GM23248 (cell line): ENCODE measurements at places on chromosomes 12 and 14. TPM values are rescaled to one million over a fixed set of nuclear protein-coding genes. Genes with fewer than 3 reads are reported as not detected.

The DIO2 gene
- total RNA-seq, result 31.5 and 45.4 TPM in 2 replicates

The MAP1LC3B2 gene
- 0.32 and 0.63 TPM in 2 replicates for total RNA-seq

The SETD1B gene
- 2.0 and 2.7 TPM in 2 replicates for total RNA-seq

The GPR65 gene
- total RNA-seq, result 0.13 and 0.22 TPM in 2 replicates

The MUCL1 gene
- not detected in 2 replicates for total RNA-seq

The PAPLN gene
- total RNA-seq, result 0.22 and 1.0 TPM in 2 replicates

The MYF5 gene
- not detected in 2 replicates for total RNA-seq

The VRTN gene
- not detected in 2 replicates for total RNA-seq

The CLEC2A gene
- not detected in 2 replicates for total RNA-seq

The SMCO2 gene
- not detected in 2 replicates for total RNA-seq

The PARP2 gene
- total RNA-seq, result 5.8 and 10.1 TPM in 2 replicates

The SIRT4 gene
- total RNA-seq, result not detected in 2 replicates

The GNPNAT1 gene
- 58.9 and 64.1 TPM in 2 replicates for total RNA-seq

The SENP1 gene
- 15.3 and 28.6 TPM in 2 replicates for total RNA-seq

The SERPINA1 gene
- total RNA-seq, result 0.65 TPM in 1 of 2 replicates, not detected in the other

The BICDL1 gene
- not detected in 2 replicates for total RNA-seq

The LALBA gene
- not detected in 2 replicates for total RNA-seq

The KRT3 gene
- not detected in 2 replicates for total RNA-seq

The HHIPL1 gene
- total RNA-seq, result 11.3 and 19.2 TPM in 2 replicates

The IL31 gene
- total RNA-seq, result not detected in 2 replicates

The CIDEB gene
- 0.51 and 2.1 TPM in 2 replicates for total RNA-seq

The MGST1 gene
- total RNA-seq, result 122 and 141 TPM in 2 replicates

The MYRFL gene
- not detected in 2 replicates for total RNA-seq

The PPP4R3A gene
- total RNA-seq, result 36.8 and 41.1 TPM in 2 replicates

The HEATR5A gene
- total RNA-seq, result 70.3 and 89.2 TPM in 2 replicates

The DLGAP5 gene
- 11.0 and 13.5 TPM in 2 replicates for total RNA-seq

The WDR89 gene
- total RNA-seq, result 5.9 and 6.9 TPM in 2 replicates

The TESPA1 gene
- total RNA-seq, result not detected in 2 replicates

The ZC2HC1C gene
- total RNA-seq, result 2.8 and 5.3 TPM in 2 replicates

The ACSS3 gene
- total RNA-seq, result 1.9 and 3.2 TPM in 2 replicates

The APOF gene
- total RNA-seq, result not detected in 2 replicates

The PARPBP gene
- 10.1 and 13.4 TPM in 2 replicates for total RNA-seq

The PLA2G1B gene
- total RNA-seq, result not detected in 2 replicates

The JPH4 gene
- not detected in 2 replicates for total RNA-seq

The CCND2 gene
- total RNA-seq, result 4.2 and 4.9 TPM in 2 replicates

The TAS2R8 gene
- not detected in 2 replicates for total RNA-seq

The ATL1 gene
- 10.5 and 10.8 TPM in 2 replicates for total RNA-seq

The FOXG1 gene
- total RNA-seq, result not detected in 2 replicates

The GRIP1 gene
- total RNA-seq, result not detected in 2 replicates
